ENCODE measurements at places on chromosomes 12 and 14.

DNA sequence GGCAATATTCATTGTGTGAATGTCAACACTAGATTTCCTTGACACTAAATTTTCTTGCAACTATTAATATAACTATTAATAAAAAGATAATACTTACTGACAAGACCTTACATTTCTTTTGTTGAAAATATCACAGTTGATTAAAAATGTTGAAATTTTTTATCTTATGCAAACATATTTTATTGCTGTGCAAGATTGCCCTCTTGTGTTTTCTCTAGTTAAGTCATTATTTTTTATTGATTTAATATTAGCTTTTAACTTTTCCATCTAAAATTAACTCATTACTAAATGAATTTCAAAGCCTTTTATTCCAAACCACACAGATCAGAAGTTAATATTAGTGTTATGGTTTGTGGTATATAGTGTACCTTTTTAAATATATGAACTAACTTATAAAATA is 11.7 kb upstream of the NAA30 start:
- DNase-seq = peak; percentile 18

DNA sequence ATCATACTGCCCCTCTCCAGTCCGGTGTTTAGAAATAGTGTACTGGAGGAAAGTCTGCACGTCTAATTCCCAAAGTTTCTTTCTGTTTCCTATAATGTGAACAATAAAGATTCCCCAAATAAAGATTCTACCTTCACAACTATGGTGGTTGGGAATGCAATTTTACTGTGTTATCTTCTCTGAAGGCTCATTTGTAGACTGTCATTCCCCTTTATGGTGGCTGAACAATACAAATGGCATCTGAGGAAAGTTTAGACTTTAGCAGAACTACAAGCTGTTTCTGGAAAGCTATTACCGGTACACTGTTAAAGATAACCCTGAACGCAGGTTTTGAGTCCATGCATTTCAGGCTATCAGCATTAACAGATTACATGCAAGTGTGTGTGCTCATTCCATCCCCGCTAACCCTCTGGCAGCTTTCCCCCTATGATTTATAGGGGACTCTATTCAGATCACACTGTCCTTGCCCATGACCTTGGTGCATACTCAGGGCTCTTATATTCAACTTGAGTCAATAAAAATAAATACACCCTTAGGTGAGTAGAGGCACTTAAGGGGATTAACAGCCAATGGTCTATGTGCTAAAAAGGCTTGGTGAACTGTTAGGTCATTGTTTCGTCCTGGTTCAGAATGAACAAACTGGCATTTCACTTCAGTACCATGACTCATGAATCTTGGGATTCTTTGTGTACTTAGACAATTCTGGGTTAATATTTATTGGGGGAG is 60.7 kb upstream of the PYGL start:
- DNase-seq = peak; percentile 38

DNA sequence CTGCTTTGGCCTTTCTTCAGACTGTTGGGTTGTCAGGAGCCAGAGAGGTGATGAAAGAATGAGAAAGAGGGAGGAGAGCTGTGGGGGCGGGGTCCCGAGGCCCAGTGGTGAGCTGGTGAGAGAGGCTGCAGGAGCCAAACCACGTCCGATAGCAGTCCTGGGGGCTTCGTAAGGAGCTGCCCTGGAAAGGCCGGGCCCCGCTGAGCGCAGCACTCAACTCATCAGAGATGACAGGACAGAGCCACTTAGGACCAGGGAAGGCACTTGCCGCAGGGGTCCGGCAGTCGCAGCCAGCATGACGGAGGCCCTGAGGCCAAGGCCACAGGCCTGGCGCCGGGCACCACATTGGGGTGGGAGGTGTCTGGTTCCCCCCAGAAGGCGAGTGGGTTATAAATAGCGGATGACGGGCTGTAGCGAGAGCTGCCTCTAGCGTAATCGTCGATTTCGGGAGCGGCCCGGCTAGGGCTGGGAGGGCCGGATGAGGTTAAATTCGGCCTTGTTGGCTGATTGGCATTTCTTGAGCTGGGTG is 179.0 kb downstream of the TSPAN9 start:
- DNase-seq = no peak

DNA sequence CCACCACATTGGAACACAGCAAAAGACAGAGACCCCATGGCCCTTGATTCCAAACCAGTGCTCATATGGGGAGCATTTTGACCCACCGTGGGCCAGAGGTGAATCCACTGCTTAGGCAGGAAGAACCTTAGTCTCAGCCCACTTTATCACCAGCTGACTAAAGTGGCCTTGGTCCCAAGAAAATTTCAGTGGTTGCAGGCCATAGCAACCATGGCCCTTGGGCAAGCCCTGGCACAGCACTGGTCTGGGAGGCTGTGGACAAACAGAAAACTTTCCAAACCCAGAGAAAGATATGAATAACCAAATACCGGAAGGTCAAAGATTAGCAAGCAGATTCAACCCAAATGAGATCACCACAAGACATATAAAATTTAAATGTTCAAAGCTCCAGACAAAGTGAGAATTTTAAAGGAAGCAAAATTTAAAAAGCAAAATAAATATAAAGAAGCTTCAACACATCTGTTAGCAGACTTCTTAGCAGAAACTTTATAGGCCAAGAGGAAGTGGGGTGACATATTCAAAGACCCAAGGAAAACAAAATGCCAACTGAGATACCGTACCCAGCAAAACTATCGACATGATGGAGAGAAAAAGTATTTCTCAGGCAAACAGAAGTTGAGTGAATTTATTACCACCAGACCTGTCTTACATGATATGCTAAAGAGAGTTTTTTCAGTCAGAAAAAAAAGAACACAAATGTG is 7.8 kb downstream of the KLRK1 start:
- DNase-seq = no peak

Data from NCI-H1417 (cell line).